ENCODE measurements at places on chromosomes 4 and X.

DNA sequence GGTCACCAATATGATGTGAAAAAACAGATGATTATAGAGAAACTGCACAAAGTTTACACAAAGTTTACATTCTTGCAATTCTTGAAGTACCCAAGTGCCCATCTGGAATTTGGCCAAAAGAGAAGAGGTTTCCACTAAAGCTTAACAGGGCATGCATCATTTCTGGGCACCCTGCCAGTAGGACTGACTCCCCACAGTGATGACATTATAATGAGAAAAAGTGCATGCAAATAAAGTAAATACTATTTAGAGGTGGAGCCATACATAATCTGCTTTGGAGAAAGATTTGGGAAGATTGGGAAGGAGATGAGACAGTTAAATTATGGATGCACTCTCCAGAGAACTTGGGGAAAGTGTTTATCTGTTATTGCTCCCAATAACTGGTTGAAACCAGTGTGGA is 93.7 kb upstream of the TRPC3 start:
- DNase-seq: no peak

- no peak for DNase-seq
These were observed 22.9 kb downstream of the CCDC149 start for GRCh38 chr4:24889991-24890390.

- DNase-seq: no peak
These were observed 1047.3 kb downstream of the PCDH18 start for GRCh38 chr4:136484996-136485395.

- no peak for DNase-seq
These were observed 12.4 kb downstream of the PRRG1 start for GRCh38 chrX:37361596-37361995.

- no peak for DNase-seq
These were observed 24.2 kb downstream of the CBLL2 start for GRCh38 chrX:22296871-22297270.

- DNase-seq: no peak
These were observed 66.9 kb upstream of the ARSJ start for GRCh38 chr4:114046331-114046730.

All from stimulated activated CD4-positive, alpha-beta T cell treated with anti-CD3 and anti-CD28 coated beads, Interleukin-1b, Interleukin-23, amount 100 ng/mL, for 24 hours (primary cell).